ENCODE measurements at places on chromosomes 5 and 9.

DNA sequence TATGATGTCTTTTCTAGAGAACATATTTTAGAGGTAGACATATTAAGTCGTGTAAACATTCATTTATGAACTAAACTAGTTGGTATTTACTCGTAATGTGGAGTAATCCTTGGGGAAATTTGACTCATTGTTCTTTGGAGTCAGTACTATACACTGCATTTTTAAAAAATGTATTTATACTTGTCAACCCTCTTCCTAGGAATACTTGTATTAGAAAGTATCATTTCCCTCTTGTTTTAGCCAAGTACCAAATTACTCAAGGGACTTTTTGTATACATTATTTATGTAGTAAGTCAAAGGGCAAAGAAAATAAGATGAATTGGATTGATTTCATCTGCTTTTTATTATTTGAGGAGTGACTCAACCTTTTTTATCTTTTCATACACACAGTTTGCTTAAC is 248.1 kb upstream of the IZUMO3 start:
- DNase-seq, result peak; percentile 52

DNA sequence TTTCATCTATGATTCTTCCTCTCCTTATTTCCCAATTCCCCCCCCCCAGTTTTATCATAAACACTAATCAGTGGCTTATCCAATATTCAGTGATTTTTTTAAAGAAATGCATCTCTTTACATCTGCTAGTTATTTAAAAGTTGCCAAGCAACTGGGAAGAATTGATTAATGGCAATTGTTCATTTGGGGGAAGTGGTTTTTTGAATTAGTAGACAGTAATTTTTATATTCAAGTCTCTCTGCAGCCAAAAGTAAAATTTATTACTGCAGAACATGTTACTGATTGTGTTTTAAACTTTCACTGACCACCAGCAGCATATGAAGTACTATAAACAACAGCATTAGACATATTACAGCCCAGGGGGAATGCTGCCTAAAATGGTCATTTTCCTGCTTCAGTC is 308.8 kb upstream of the NREP start:
- DNase-seq, result peak; percentile 73

DNA sequence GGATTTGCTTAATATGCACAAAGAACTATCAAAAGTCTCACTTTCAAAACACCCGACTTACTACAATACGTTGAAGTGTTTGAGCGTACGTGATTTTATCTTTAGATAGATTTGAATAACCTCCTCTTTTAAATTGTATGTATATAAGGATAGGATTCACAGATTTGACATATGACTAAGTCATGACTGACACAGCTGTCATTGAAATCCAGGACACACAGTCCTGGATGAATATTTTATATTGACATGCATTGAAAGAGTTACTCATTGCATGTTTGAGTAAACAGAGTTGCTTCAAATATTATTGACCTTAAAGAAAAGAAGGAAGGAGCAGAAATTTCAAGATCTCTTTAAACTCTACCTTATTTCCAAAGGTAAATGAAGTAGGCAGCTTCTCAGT is 3.3 kb downstream of the MUSK start:
- DNase-seq, result no peak

DNA sequence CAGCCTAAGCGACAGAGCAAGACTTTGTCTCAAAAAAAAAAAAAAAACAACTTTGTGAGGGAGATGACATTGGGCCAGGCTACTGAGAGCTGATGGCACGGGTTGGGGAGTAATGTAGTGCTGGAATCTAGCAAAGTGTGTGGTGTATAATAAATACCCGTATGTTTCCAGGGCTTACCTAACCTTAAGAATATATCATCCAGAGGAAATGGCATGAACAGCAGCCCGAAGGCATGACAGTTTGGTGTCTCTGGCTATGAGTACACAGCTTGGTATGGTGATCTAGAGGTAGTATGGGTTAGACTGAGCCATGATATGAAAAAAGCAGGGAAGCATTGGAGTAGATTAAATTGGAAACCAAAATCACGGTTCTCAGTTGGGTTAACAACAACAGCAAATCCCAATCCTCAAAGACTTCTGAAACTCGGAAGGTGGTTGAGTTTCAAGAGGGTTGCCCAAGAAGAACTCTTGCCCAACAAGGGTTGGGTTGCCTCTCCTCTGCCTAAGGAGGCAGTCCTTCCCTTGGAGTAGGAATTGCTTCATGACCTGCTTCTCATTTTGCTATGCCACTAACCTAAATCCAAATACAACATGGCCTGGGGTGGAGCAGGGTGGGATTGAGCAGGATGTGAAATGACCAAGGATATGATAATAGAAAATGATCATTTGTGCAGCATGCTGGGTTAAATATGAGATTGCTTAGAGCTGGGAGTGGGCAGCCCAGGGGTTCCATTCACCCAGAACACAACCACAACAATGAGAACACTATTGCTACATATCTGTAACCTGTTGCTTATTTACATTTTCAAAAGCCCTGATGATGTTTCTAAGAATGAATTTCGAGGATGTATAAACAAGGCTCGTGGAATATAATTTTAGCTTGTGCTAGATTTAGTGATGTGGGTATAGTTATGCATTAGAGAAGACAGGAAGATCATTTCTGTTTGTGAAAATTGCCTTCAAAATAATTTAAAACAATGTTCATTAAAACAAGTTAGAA is 64.6 kb upstream of the ZFR start:
- peak; percentile 22 for DNase-seq

DNA sequence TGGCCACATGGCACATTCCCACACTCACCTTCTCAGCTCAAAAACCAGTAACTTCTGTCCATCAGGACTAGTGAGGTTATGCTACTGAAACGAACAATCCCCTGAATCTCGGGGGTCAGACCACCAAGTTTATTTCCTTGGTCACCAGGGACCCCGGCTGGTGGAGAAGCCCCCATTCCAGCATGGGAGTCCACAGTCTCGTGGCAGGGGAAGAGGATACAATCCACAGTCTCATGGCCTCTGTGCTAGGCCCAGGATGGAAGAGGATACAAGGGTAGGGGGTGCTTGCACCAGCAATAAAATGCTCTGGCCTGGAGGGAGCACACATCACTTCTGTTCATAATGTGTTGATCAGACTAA is 7.4 kb upstream of the CARD19 start:
- no peak for DNase-seq

GRCh38 chr5:21654556-21654955 is 1198.6 kb downstream of the CDH12 start:
- DNase-seq, result no peak

DNA sequence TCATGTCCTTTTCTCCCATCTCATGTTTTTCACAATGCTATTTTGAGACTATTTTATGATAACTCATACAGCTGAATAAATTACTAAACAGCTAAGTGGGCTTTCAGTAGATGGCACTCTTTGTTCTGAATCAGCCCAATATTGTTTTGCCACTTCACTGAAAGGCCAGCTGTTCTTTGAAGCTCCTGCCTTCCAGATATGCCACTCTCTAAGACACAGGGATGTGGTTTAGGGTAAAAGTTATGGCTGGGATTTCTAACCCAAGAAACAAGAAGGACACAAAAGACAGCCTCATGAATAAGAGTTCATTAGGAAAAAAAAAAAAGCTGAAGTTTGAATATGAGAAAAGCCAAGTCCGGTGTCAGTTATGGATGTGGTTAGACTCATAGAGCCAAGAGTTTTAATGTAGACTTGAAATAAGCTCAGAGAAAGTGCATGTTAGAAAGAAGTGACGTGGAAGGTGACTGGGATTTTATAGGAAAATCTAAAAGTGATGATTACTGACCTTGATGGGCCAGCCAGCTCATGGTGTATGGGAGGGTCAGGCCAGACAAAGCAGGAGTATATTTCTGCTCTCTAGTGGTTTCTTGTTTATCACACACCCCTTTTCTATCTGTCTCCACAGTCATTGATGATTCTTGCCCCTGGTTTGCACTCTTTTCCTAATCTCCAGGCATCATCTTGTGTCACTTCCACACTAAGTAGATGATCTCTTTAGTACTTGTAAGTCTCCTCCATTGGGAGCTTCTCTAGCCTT is 488.5 kb downstream of the NR2F1-AS1 start:
- DNase-seq, result peak; percentile 24

DNA sequence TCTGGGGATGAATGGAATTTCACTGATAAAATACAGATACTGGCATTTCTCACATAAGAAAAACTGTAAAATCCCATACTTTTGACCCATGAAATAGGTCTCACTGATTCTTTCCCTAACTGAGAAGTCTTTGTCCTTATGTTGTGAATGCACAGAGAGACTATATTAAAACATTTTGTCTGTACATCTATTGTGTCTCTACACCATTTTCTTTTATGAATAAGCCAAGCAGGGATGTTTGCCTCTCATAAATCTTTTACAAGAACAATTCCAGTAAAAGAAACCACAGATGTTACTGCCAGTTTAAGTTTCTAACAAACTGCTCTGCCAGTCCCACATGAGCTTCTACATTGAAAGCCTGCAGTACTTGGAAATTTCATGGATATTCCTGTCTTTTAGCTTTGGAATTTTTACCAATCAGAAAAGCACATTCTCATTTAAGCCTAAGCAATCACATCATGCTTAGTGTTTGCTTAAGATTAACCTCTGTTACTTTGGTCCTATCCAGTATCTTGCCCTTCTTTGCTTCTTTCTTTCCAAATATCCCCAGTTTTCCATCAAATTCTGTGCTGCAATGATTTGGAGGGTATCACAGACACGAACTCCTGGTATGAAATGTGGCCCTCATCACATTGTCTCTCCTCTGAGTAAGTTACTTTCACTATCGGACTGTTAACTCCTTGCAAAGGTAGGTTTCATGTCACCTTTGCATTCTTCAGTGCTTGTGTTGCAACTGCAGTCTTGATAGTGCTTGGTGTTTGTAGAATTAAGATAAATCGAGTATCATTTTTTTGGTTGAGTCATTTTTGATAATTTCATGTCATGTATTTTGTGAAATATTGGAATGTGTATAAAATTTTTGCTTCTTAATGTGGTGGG is 415.1 kb upstream of the ADAMTSL1 start:
- no peak for DNase-seq

DNA sequence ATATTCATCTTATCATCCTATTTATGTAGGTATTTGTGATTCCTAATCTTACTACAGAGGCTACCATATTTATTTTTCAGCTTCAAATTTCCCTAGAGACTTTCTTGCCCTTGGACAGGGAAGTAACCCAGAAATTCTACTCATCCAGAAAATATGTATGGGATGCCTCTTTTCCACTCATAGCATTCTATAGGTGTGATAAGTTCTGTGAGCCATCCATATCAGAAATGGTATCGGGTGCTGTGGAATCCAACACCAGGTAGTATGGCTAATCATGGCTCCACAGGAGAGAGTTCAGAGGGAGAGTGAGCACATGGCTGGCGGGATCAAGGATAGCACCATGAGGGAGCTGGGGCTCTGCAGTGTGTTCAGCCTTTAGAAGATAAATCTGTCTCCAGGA is 349.3 kb upstream of the ACTBL2 start:
- DNase-seq, result no peak

DNA sequence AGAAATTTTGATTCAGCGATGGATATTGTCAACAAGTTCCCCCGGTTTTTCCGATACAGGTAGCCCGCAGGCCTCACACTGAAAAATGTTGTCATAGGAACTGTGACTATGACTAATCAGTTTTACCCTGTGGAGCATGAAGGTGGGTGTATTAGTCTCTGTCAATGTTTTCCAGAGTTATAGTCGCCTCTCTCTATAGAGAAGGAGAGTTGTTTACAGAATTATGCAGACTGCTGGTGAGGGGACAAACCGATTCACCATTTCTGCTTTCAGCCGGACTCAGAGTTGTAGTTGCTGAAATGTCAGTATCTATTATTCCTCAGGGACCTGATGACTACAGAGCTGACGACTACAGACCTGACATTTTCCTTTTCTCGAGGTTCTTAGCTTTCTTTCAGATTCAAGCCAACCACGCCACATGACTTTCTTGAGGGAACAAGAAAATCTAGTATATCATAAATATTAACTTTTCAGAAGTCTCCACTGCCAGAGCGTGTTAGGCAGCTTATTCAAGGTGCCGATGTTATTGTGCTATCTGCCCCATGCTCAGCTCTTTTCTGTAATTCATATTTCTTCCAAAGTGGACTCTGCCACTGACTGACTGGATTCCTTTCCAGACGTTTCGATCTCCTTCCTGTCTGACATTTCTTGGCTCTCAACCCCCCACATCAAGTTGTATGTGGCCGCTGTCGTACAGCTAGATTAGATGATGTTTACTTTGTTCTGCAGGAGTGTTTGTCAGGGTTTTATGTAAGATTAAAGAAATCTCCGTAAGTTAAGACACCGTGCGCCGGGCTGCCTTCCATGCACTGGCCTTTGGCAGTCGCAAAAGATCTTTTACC is 178.1 kb downstream of the FGF1 start:
- no peak for DNase-seq

- no peak for DNase-seq
Measured at GRCh38 chr9:70519912-70520724, 105.7 kb upstream of the KLF9 start.

DNA sequence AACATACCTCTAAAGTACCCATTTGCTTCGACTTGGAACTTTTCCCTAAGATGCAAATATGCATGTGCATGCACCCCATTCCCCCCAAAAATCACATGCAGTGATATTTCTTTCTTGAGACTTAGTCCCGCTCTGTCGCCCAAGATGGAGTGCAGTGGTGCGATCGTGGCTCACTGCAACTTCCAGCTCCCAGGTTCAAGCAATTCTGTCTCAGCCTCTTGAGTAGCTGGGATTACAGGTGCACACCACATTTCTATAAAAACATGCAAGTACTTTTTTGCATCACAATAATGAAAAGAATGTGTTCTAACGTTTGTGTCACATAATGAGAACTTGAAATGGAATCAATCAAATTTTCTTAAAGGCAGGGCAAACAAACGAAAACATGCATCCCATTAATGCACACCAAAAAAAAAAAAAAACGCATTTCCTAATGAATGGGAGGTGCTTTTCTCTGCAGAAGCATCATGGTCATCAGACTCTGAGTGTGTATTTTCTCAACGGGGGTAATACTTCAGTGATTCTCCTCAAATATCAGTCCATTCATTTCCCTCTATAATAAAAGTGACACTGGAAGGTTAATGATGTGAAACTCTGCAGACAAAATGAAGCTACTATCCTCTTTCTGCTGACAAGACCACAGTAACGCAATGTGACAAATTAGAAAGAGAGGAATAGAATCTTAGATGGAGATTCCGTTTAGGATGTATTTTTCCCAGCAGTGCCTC is 389.4 kb downstream of the CTNND2 start:
- no peak for DNase-seq

DNA sequence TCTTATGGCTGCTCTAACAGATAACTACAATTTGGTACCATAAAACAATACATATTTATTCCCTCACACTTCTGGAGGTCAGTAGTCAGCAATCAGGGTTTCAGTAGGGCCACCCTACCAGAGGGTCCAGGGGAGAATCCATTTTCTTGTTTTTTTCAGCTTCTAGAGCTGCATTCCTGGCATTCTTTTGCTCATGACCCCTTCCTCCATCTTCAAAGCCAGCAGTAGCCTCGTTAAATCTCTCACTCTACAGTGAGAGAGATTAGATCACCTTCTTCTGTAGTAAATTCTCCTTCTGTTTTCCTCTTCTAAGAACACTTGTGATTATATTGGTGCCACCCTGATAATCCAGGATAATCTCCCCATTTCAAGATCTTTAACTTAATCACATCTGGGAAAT is 187.4 kb downstream of the RFK start:
- no peak for DNase-seq
